ENCODE measurements at places on chromosomes 4 and X.

- DNase-seq = no peak
Observed at GRCh38 chrX:47936224-47936939, 67.4 kb downstream of the ZNF182 start.

- no peak for DNase-seq
Observed at GRCh38 chr4:149555799-149556198, 259.8 kb downstream of the IQCM start.

GRCh38 chrX:108270280-108270679 lies 167.9 kb downstream of the COL4A6 start:
- DNase-seq = no peak

GRCh38 chrX:136228839-136229207 lies 22.4 kb downstream of the MAP7D3 start:
- no peak for DNase-seq

DNA sequence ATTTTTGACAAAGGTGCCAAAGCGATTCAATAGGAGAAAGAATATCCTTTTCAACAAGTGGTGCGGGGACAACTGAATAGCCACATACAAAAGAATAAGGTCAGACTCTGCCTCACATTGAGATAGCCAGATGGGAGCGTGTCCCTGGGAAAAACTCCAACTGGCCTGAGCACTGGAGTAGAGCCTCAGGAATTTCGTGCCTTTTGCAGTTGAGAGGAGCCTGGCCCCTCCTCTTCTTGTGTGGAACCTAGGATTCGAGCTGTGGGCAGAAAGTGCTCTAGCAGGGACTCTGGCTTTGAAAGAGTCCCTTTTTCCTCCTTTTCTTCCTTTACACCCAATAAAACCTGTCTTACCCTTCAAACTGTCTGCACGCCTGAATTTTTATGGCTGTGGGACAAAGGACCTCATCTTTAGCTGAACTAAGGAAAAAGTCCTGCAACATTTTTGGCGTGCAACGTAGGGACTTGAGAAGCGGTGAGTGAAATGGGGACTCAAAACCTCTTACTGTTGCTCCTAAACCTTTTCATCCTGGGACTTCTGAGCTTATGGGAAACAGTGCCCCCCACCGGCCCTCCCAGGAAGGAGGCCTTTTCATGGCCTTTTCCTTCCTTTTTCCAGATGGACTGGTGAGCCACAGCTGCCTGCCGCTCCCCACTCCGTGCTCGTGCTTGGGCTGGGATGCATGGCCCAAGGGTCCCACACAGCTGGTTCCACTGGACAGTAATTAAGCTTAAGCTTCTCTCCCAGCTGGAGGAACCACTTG lies 68.6 kb downstream of the BMP15 start:
- no peak for DNase-seq

GRCh38 chr4:122765692-122766352 lies 33.3 kb downstream of the BBS12 start:
- no peak for DNase-seq

- DNase-seq = no peak
Observed at GRCh38 chrX:41946989-41947612, 23.7 kb upstream of the CASK start.

GRCh38 chr4:22030307-22030706 lies 81.7 kb upstream of the KCNIP4 start:
- DNase-seq = no peak

- no peak for DNase-seq
Observed at GRCh38 chr4:158836828-158837449, 68.1 kb downstream of the FNIP2 start.

DNA sequence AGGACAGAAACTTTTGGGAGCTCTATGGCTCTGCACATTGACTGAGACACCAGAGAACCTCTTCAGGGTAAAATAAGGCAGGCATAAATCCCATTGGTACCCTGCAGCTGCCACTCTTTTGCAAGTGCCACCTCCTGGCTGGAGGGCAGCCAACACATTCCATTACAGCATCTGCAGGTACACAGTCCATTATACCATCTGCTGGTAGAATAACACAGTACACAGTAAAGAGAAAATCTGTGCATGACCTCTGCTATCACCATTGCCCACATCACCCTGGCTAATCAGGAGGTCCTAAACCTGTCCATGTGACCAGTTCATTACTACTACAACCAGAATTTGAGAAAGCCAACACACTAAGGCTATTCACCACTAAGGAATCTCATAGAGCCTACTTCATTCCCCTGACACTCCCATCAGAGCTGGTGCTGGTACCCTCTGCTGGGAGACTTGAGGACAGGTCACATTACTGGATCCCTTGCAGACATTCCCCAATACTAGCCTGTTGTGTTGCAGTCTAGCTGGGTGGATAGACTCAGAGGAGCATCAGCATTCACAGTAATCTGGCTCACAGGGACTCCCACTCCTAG lies 176.2 kb upstream of the TACR3 start:
- DNase-seq = no peak

GRCh38 chr4:142238589-142238988 lies 602.2 kb downstream of the IL15 start:
- no peak for DNase-seq

- no peak for DNase-seq
Observed at GRCh38 chrX:44072631-44073030, 99.4 kb upstream of the NDP start.

- no peak for DNase-seq
Observed at GRCh38 chr4:27088491-27088890, 227.8 kb downstream of the STIM2 start.

GRCh38 chrX:24231131-24231540 lies 81.6 kb downstream of the ZFX start:
- DNase-seq = no peak

DNA sequence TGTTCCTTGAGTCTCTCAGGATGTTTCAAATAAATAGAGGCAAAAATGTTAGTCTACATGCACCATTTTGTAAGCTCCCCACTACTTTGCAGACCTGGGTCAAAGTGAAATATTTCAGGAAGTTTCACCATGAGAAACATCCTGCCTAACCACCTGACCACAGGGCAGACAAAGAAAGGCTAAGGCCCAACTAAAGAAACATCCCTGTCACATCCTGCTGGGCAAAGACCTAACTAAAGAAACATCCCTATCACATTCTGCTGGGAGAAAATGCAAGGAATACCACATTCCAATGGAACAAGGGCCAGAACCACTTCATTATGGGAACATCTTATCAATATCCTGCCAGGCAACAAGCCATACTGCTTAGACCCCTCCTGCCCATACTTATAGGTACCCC lies 1303.4 kb downstream of the TECRL start:
- no peak for DNase-seq

DNA sequence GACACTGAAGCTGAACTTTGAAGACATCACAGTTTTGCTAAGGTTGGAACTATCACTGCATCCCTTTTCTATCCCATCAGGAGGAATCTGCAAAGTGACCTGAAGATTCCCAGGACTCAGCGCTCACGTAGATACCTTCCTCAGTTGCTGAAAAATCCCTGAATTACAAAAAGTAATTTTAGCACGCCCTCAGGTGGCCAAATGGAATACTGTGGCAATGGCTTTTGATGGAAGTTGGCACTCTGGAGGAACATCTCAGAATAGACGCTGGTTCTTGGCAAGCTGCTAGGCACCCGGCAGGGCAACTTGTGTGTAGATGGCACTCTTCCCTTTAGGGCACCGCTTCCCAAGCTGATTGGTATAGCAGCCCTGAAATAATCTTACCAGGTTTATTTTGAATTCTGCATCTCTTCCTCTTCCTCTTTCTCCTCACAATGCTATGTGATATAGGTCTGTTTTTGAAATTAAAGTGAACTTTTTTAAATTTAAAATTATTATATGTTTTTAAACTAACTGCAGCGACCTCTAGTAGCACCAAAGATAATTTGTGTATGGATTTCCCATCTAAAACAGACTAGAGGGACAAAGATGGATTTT lies 16.3 kb upstream of the ESX1 start:
- no peak for DNase-seq

DNA sequence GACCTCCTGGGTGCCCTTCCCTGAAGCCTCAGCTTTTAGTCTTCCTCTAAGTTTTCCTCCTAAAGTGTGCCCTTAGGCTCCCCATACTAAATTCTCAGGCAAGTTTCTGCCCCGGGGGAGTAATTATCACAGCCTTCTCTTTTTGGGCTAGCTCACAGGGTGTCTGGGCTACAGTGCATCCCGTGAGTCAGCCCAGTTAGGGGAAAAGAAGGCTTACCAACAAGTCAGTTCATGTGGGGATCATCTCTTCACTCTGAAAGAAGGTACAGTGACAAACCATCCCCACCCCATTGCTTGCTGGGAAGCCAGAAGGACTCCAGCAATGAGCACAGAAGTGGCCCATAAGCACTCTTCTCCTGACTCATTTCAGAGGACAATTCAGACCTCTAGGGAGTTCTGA lies 134.7 kb upstream of the FAM9C start:
- no peak for DNase-seq

- DNase-seq = no peak
Observed at GRCh38 chr4:41506130-41506529, 31.8 kb upstream of the LIMCH1 start.

DNA sequence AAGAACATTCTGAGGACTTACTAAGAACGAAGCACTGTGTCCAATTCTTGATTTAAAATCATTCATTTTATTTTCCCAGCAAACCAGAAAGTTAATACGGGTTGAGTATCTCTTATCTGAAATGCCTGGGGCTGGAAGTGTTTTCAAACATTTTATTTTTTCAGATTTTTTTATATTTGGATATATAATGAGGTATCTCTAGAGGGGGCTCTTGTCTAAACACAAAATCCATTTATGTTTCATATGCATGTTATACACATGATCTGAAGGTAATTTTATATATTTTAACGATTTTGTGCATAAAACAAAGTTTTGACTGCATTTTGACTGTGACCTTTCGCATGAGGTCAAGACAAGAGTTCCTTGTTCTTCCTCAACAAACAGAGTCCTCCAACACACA lies 320.9 kb downstream of the ASMT start:
- DNase-seq = no peak

DNA sequence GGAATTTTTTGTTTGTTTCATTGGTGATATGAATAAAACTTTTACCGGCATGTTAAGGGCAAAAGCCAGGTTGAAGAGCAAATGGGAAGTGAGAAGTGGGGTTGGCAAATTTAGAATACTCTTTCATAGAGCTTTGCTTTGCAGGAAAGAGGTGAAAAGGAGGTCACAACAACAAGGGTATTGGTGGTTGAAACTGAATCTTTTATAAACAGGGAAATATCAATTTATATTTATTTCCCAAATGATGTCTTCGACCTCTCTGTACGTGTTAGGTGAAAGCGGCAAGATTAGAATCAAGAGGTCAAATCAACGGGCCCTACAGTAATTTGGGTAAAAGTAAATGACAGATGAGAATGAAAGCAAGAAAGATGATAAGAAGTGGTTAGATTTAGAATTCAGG lies 3.4 kb downstream of the SMR3A start:
- DNase-seq = no peak

Measured in NCI-H1436 treated with DMSO at 0.1 percent for 48 hours (cell line).